ENCODE measurements at places on chromosomes 6 and 20.

DNA sequence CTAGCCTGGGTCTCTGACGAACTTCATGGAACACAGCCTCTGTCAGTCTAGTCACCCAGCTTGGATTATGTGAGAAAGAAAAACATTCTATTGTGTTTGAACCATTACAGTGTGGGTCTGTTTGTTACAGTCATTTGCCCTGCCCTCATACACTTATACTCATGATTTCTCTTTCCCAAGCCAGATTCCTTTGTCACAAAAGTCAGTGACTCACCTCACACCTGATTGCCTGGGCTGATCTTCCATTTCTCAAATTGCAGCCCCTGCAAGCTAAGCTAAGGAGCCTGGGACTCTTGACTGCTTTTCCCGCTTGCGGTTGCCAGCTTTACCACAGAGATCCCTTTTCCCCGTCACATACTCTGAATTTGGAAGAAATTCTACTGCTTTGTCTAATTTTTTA, 395.9 kb downstream of the SAMD5 start:
- DNase-seq, result no peak

- no peak for DNase-seq
These were observed 136.7 kb upstream of the EXOC2 start for GRCh38 chr6:829656-830055.

- peak; percentile 58 for DNase-seq
These were observed 38.4 kb downstream of the HS3ST5 start for GRCh38 chr6:114304304-114304887.

GRCh38 chr6:26556263-26557070, 18.3 kb downstream of the HMGN4 start:
- DNase-seq, result peak; percentile 90

GRCh38 chr20:21358737-21359136, 38.6 kb downstream of the NKX2-4 start:
- DNase-seq, result no peak

GRCh38 chr20:2084703-2085102, 16.9 kb upstream of the STK35 start:
- no peak for DNase-seq

DNA sequence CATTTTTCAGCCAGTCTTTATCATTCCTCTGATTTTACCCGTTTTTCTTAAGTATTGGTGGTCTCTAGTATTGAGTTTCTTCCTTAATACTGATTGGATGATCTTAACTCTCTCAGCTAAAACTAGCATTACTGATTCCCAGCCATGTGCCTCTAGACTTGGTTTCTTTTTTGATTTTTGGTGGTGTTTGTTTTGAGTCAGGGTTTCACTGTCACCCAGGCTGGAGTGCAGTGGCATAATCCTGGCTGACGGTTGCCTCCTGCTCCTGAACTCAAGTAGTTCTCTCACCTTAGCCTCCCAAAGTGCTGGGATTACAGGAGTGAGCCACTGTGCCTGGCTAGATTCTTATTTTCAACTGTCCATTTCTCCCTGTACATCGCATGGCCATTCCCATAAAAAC, 24.9 kb downstream of the DPPA5 start:
- DNase-seq, result no peak

DNA sequence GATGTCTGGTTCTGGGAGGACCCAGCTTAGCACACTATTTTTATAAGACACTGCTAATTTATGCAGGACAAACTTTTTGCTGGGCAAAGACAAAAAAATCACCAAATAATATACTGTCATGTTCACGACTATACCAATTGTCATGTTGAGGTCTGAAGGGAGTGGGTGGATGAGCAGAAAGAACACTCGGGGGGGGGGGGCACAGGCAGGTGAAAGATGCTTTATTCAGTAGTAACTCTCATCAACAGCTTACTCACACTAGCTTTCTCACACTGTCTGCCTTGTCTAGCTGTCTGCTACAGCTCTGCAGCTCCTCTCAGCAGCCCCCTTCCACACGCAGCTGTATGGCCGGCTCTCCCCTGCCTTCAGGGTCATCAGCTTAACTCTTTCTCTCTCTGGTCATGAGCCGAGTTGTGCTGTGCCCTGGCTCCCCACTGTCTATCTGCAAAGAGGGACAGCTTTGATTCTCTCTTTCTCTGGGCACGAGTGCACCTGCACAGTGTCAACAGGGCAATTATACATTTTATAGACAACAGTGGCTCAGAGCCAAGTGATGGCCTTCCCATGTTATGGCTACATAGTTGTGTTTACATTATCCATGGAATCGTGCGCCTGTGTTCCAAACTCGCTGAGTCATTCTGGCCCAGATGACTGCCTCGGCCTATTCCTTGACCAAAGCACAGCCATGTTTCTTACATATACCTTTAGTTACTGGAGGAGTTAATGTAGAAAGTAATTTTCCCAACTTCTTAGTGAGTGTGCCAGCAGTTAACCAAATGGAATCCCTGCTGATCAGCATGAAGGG, 187.7 kb upstream of the PRSS16 start:
- no peak for DNase-seq

GRCh38 chr6:47248446-47248845, 61.3 kb downstream of the TNFRSF21 start:
- DNase-seq, result no peak

- DNase-seq, result no peak
These were observed 151.1 kb upstream of the HDAC2 start for GRCh38 chr6:114121913-114122662.

DNA sequence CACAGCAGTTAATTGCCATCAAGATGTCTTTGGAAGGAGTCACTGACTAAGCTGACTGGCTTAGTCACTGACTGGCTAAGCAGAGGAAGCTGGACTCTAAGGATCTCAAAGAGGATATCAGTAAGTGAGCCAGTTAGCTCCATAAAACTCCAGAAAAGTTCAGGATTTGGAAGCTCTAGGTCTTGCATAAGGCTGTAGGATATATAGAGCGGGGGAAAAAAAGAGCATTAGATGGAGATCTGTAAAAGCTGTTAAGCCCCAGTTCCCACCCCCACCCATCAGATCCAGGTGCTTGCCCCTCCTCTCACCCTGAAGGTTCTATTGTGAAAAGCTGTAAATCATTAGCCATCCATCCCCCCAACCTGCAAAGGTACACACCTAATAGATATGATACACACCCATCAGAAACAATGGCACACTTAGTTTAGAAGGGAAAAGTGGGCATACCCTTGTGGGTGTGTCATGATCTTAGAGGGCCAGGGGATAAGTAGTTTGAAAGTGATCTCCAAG, 32.2 kb downstream of the CARMIL1 start:
- DNase-seq, result no peak

- DNase-seq, result peak; percentile 18
These were observed 84.8 kb downstream of the CD24 start for GRCh38 chr6:106889692-106890091.

Data from hematopoietic multipotent progenitor cell treated with erythropoietin and hydrocortisone succinate and interleukin-3 and kit ligand, for 8 days (in vitro differentiated cells).